ENCODE measurements at places on chromosomes 16 and 17.

DNA sequence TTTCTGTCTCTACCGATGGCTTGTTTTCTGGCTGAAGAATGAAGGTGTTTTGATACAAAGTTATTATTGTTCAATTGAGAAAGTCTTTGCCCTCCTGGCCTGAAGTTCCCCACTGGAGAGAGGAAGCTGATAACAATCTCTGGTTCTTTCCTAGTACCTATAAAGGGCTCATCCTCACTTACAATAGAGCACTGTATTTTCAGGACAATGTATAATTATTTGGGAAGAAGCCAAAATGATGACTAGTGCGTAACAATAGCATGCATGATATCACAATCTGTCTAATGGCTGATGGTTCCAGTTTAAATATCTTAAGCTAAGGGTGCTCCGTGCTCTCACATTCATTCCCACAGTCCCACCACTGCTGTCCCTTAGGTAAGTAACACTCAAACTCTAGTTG lies 230.7 kb downstream of the IRX3 start:
- no peak overlapping the region for H3K27ac ChIP-seq
- peaks cover 12% of the 10 kb centered on the region for H3K36me3 ChIP-seq
- no peak overlapping the region for H3K4me3 ChIP-seq
- no peak for DNase-seq
- H3K4me1 ChIP-seq: peaks cover 32% of the 10 kb centered on the region

- H3K4me3 ChIP-seq: peak overlapping the region; percentile 87
- H3K27me3 ChIP-seq: peaks cover 56% of the 10 kb centered on the region
- peaks cover 16% of the 10 kb centered on the region for H3K4me1 ChIP-seq
- H3K27ac ChIP-seq: peak overlapping the region; percentile 74
Observed at GRCh38 chr17:42421507-42422338, 1.3 kb downstream of the CAVIN1 start.

- no peaks in the 10 kb centered on the region for H3K36me3 ChIP-seq
- H3K27ac ChIP-seq: no peak overlapping the region
- no peak for DNase-seq
- no peak overlapping the region for H3K4me3 ChIP-seq
- peaks cover 13% of the 10 kb centered on the region for H3K4me1 ChIP-seq
- peaks cover 9% of the 10 kb centered on the region for H3K27me3 ChIP-seq
Observed at GRCh38 chr17:9906616-9907015, 1.5 kb upstream of the RCVRN start.

DNA sequence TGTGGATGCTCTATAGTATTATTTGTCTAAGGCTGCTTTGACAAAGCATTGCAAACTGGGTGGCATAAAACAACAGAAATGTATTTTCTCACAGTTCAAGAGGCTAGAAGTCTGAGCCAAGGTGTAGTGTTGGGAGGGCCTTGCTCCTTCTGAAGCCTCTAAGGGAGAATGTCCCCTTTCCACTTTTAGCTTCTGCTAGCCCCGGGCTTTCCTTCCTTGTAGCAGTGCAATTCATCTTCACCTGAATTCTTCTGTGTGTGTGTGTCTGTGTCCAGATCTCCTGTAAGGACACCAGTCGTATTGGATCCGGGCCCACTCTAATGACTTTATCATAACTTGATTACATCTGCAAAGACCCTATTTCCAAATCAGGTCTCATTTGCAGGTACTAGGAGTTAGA lies 18.1 kb downstream of the KCNJ16 start:
- H3K27me3 ChIP-seq: no peaks in the 10 kb centered on the region
- no peaks in the 10 kb centered on the region for H3K36me3 ChIP-seq
- H3K4me3 ChIP-seq: no peak overlapping the region

DNA sequence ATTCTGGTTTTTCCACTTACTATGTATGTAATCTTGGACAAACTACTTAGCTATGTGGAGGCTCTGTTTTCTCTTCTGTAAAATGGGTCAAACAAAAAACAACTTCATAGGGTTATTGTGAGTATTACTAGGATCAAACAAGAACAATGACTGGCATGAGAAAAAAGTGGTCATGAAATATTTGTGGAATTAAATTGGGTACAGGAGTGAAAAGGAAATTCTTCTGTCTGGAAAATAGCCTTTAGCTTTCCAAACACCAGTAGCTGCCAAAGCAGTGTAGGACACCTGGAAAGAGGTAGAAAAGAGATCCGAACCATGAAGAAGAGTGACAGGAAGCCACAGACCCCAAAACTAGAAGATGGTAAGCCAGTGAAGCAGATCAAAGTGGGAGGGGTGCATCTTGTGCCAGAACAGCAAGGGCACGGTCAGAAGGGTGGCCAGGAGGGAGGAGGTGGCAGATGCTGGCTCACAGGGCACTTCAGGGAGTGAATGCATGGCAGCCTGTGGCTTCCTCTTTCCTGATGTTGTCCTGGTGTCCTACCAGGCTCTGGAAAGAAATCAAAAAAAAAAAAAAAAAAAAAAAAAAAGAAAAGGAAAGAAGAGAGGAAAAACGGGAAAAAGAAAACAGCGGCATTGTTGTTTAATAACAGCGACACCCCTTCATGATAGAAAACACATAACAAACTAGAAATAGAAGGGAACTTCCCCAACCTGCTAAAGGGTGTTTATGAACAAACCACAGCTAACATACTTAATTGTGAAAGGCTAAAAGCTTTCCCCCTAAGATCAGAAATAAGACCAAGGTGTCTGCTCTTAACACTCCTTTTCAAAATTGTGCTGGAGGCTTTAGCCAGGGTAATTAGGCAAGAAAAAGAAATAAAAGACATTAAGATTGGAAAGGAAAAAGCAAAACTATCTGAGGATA lies 67.9 kb downstream of the PCTP start:
- H3K4me3 ChIP-seq: no peak overlapping the region
- H3K27ac ChIP-seq: no peak overlapping the region
- H3K36me3 ChIP-seq: no peaks in the 10 kb centered on the region
- DNase-seq: no peak

- H3K36me3 ChIP-seq: no peaks in the 10 kb centered on the region
- peaks cover 3% of the 10 kb centered on the region for H3K27me3 ChIP-seq
- DNase-seq: no peak
- no peaks in the 10 kb centered on the region for H3K4me1 ChIP-seq
- H3K27ac ChIP-seq: no peak overlapping the region
Observed at GRCh38 chr16:83619381-83620150, 188.2 kb upstream of the HSBP1 start.
